ENCODE measurements at places on chromosomes 2 and 18. TPM values are rescaled to one million over a fixed set of nuclear protein-coding genes. Genes with fewer than 3 reads are reported as not detected.

Gene CFC1
- total RNA-seq, result not detected

Gene SLC16A14
- 3.0 TPM for total RNA-seq

GRCh38 chr2:20226152-20226545 lies 1.2 kb upstream of the SDC1 start:
- no peak for DNase-seq

Gene IL18RAP
- 3.3 TPM for total RNA-seq

DNA sequence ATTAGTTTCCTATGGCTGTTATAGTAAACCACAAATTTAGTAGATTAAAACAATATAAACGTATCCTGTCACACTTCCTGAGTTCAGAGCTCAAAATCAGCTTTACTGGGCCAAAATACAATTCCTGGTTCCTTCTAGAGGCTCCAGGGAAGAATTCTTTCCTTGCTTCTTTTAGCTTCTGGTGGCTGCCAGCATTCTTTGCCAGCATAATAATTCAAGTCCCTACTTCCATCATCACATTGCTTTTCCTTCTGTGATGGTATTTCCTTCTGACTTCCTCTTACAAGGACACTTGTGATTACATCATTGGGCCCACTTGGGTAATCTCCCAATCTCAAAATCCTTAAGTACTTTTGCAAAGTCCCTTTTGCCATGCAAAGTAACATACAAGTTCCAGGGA lies 40.6 kb downstream of the MOB4 start:
- DNase-seq, result no peak

GRCh38 chr2:1778566-1778965 lies 34.3 kb upstream of the PXDN start:
- DNase-seq, result no peak

GRCh38 chr2:122856696-122857095 lies 1101.2 kb downstream of the TSN start:
- DNase-seq, result no peak

DNA sequence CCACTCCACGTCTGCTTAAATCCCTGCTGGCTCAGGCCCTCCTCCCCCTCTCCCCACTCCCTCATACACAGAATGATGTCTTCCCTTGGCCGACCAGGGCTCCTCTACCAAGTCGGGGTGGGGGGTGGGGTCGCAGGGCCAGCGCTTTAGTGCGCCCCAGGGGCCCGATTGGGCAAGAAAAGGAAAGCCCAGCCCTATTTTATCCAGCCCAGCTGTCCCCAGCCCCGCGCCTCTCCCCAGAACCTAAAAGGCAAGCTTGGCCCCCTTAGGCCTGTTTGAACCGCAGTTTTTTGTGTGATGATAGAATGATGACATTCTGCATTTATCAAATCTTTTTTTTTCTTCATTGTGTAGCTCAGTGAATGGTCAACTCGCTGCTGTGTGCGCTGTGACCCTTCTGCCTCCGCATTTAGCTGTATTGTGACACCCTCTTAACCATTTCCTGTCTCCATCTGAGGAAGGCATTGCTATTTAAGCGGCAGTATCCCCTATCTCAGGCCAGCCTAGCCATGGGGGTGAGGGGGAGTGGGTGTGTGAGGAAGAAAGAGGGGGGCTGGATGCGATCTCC lies 231.4 kb downstream of the HAUS1 start:
- DNase-seq, result no peak

GRCh38 chr2:64105670-64106461 lies 38.4 kb downstream of the PELI1 start:
- peak; percentile 36 for DNase-seq

Gene ZC3H8
- total RNA-seq, result 83.2 TPM

Gene POTEI
- total RNA-seq, result under 0.01 TPM

DNA sequence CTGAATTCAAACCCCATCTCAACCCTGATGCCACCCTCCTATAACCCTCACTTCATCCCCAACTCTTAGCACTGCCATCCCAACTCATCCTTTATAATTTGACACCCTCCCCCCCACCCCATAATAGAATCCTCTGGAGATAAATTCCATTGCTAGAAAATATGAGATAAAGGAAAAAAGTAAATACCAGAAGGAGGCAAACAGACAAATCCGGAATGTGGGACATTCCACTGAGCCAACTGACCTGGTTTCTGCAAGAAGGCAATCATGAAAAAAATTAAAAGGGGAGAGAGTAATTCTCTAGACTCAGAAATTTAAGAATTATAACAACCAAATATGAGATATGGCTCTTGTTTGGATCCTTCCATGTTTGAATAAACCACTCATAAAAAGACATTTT lies 132.4 kb downstream of the CYP26B1 start:
- no peak for DNase-seq

DNA sequence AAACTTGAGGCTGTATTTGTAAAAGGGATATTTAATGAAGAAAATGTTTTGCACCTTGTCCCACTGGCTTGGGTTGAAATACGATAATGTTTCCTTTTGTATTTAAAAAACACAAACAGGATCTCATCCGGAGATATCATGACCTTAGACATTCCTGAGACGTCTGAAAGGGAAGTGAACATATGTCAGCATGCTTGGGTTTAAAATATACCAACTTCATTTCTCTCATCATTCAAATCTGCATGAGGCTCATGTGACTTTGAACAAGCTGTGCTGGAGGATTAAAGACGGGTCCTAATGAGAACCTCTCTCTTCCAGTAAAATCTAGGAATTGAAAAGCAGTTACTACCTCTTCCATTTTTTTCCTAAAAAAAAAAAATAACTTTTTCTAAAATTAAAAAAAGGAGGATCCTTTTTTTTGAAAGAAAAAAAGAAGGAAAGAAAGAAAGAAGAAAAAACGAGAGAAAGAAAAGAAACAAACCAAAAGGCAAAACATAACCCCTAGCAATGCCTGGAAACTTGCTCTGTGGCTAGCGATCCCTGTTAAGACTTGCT lies 106.8 kb upstream of the ZFP36L2 start:
- no peak for DNase-seq

Gene GTF2A1L
- total RNA-seq, result 9.2 TPM

Gene ORMDL1
- 133 TPM for total RNA-seq

DNA sequence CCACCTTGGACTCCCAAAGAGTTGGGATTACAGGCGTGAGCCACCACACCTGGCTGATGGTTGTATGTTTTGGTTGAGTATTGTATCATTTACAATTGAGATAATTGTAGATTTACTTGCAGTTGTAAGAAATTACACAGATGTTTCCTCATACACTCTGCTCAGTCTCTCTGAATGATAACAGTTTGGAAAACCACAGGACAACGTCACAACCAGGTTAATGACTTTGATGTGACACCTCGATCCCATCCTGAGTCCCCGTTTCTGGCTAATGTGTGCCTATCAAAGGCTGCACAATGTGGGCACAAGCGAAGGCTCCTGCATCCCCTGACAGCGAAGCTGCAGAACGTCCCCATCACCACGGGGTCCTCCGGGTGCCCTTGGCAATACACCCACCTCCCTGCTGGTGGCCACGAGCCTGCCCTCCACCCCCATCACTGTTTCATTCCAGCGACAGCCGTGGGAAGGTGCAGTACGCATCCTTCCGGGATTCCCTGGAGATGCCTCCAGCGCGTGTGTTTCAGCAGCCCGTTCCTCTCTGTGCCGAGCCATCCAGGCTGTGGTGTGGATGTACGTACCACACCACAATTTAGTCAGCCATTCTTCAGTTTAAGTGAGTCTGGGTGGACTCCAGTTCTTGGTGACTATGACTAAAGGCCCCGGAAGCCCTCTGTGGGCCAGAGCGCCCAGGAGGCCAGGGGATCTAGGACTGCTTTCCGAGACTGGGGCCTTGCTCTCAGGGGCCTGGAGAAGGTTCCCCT lies 4.3 kb upstream of the PDCD1 start:
- no peak for DNase-seq

Gene GPR39
- 41.9 TPM for total RNA-seq

DNA sequence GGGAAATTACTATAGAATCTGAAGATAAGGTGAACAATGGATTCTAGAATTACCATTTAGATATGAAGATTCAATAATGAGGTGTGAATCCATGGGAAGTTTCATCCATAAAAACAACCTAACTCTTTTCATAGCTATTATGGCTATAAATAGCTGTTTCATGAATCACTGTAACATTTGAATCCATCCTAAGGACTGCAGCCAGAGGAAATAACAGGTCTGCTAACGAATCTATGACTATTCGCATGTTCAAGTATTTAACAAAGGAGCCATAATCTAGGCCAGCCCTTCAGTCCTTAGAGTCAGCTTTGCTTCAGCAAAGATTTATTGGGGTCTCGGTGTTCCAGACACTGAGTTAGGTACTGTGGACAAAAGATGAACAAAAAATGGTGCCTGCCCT lies 87.1 kb downstream of the MYOM1 start:
- DNase-seq, result no peak

GRCh38 chr2:168424112-168424951 lies 31.7 kb upstream of the CERS6 start:
- no peak for DNase-seq

DNA sequence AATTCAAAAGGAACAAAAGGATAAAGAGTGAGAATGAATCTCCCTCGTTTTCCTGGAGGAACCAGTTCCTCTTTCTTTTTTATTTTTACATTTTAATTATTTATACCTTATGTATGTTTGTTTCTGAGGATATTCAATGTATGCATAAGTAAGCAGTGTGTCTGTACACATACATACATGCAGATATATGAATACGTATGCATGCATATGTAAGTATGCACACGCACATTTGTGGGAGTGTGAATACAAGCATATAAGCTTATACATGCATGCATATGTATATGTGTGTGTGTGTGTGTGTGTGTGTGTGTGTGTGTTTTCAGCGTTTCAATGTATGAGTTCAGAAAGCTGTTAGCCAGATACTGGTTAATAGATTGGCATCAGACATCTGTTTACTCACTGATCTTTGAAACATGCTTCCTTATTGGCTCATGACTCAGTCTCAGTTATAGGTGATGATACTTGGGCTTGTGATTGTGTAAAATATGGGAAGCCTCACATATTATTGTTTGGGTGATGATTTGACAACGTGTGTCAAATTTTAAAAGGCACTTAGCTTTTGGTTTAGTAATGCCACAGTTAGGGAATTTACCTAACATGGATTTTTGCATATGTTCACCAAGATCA lies 279.7 kb upstream of the TRIB2 start:
- DNase-seq, result no peak

Gene KRTCAP3
- total RNA-seq, result 18.0 TPM

DNA sequence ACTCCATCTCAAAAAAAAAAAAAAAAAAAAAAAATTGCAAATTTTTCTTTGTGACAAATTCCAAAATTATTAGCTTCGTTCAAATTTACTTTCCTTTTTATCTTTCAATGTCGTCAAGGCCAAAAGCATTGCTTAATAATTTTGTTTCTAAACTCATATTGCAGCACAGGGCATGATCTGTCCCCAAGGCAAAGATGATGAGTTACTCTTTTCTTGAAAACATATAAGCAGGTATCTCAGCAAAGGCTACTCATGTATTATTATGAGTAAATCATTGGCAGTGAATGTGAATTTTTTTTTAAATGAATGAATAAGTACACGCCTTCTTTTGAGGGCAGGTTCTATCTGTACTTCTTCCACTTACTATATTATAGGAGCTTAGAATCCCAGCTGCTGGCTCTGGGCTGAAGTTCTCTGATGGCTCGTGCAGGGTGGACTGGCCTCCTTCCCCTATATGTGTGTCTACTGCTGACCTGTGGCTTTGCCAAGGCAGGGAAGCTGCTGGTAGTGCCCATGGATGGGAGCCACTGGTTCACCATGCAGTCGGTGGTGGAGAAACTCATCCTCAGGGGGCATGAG lies at the start of gene UGT1A7:
TSS of gene UGT1A7 (plus strand) at position 381 of the 579 bp plus-strand sequence. CDS start at position 418, 37 bp downstream.
- no peak for DNase-seq

DNA sequence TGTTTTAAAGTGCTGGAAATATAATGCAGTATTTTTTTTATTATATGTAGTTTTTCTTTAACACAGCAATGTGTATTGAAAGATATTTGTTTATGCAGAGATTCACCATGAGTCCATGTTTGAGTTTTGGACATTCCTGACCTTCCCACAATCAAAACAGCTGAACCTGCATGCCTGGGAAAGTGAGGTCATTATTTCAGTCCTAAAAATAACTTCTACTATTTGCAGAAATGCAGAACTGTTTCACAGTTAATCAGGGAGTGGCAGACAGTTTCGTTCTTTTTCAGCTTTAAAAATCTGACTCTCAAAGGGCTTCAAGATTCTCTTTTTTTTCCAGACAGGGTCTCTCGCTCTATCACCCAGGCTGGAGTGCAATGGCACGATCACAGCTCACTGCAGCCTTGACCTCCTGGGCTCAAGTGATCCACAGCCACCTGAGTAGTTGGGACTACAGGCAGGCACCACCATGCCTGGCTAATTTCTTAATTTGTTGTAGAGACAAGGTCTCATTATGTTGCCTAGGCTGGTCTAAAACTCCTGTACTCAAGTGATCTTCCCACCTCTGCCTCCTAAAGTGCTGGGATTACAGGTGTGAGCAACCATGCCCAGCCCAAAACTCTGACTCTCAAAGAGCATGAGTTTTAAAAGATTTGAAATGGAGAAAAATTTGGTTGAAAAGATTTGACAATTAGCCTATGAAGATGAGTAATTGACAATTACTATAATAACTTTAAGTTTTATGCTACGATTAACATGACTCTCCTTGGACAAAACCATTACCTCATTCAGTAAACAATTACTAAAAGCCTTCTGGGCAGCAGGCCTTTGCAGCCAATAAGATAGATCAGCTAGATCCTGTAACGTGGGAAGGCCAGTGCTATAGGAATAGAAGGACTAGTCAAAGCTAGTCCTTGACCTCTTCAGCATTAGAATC lies 5.0 kb upstream of the MYL12B start:
- DNase-seq, result no peak

Gene HOXD13
- total RNA-seq, result not detected

Gene CLEC4F
- 0.32 TPM for total RNA-seq

DNA sequence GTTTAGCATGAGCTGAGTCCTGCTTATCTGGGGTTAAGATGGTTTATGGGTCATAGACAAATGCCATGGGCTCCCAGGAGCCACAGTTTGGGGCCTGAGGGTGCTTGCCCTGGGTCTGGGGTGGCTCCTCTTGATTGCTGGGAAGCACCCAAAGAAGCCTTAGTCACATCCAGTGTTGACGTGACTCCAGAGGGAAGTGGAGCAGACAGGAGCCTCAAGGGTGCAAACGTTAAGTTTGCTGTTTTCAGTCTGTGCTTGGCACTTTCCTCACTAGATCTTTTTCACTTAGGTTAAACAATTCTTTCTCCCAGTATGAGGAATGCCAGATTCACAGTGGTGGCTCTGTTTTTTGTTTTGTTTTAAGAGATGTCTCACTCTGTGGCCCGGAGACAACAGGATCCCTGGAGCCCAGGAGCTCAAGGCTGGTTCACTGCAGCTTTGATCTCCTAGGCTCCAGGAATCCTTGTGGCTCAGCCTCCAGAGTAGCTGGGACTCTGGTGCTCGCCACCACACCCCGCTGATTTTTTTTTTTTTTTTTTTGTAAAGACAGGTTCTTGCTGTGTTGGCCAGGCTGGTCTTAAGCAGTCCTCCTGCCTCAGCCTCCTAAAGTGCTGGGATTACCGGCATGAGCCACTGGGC lies 251.3 kb downstream of the FAM210A start:
- no peak for DNase-seq

GRCh38 chr2:36902385-36903120 lies 63.8 kb downstream of the STRN start:
- no peak for DNase-seq

- no peak for DNase-seq
Observed at GRCh38 chr2:98028101-98028561, 32.4 kb upstream of the TMEM131 start.
